CD8-positive, alpha-beta memory T cell (primary cell): ENCODE measurements at places on chromosomes 1 and 21.

DNA sequence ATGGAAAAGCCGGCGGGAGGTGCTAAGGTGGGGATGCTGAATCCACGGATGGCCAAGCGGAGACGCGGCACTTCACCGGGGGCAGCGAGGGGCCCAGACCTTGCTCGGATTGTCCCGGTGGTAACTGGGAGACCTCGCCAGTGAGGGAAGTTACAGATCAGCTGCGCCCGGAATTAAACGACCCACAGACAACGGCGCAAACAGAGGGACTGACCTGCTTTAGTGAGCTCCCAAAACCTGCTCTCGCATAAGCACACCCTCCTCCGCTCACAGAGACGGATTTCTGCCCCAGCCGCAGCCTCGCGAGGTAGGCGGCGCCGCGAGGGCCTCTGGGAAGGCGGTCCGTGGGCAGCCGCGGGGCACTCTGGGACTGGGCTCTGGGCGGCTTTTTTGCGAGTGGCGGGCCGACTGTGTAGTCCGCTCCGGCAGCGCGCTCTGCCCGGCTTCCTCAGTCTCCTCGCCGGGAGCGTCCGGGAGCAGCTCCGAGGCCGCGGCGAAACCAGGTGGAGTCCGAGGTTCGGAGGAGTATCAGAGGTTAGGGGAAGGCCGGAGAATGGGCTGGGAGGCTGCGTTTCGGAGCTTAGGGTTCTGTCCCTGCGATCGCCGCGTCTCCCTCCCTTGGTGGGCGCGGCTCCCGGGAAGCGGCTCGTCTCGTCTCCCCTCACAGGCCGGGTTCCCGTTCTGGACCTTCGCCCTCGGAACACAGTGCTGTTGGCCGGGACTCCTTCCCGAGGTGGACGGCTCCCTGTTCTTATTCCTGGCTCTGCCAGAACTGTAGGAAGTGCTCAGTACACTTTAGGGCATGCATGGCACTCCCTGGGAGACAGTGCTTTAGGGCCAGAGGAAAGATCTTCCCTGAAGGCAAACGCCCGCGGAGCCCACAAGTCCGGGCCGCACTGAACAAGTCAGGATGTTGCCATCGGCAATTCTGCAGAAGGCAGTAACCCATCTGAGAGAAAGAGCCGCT, at the start of gene EXO5:
Gene EXO5, plus strand, starts transcription at position 393 of the 967 bp plus-strand sequence. CDS start 5,778 bp downstream, outside the sequence.
- DNase-seq, result peak; percentile 68

- DNase-seq, result no peak
Observed at GRCh38 chr1:28132171-28133167, 44.0 kb downstream of the PTAFR start.

- no peak for DNase-seq
Observed at GRCh38 chr1:25676488-25676887, 59.9 kb downstream of the MAN1C1 start.

GRCh38 chr1:172185996-172186395, 234.5 kb upstream of the C1orf105 start:
- no peak for DNase-seq

DNA sequence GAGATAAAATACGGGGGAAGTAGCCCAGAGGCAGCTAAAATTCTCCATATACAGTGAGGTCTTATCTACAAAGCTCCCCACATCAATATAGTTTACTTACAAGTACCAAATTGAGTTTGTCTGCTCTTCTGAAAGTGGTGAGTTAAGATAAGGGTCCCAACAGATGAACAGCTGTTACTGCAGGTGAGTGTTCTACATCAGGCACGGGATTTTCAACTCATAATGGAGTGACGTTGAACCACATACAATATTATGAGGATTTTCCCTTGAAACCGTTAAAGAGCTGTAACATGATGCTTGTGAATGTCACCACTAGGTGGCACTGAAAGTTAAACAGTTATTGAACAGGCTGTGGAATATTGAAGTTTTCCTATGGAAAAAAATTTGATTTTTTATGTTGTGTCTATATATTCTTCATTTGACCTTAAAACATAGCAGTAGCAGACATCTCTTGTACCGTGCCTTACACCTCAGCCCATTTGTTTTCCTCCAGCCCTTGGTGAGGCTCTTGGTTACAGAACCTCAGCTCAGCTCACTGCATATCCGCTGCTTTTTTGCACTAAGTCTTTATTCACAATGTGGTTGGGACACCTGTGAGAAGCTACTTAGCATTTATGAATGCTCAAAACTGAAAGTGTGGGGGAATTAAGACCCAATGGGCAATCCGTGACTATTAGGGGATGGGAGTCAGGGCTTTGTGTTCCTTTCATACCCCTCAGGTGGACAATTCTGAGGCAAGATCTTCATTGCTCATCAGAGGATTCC, 23.2 kb downstream of the CD1D start:
- no peak for DNase-seq

- DNase-seq, result no peak
Observed at GRCh38 chr1:172883844-172884243, 166.9 kb downstream of the TNFSF18 start.

GRCh38 chr1:14822493-14822892, 224.0 kb downstream of the KAZN start:
- no peak for DNase-seq

- no peak for DNase-seq
Observed at GRCh38 chr21:46046471-46046870, 51.4 kb upstream of the COL6A2 start.

DNA sequence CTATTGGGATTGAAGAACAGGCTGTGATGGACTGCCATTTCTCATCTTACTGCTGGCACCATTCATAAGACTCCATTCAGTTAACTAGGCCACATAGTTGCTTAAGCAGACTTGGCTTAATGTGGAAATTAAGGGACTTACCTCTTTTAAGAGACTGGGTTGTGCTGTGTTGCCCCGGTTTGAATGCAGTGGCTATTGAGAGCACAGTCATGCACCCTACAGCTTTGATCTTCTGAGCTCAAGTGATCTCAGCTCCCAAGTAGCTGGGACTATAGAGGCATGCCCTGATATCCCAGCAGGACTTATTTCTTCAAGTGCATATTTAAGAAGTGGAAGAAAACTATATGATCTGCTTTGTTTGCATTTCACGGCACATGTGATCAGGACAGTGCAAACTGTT, 181.1 kb downstream of the RASAL2 start:
- DNase-seq, result no peak

DNA sequence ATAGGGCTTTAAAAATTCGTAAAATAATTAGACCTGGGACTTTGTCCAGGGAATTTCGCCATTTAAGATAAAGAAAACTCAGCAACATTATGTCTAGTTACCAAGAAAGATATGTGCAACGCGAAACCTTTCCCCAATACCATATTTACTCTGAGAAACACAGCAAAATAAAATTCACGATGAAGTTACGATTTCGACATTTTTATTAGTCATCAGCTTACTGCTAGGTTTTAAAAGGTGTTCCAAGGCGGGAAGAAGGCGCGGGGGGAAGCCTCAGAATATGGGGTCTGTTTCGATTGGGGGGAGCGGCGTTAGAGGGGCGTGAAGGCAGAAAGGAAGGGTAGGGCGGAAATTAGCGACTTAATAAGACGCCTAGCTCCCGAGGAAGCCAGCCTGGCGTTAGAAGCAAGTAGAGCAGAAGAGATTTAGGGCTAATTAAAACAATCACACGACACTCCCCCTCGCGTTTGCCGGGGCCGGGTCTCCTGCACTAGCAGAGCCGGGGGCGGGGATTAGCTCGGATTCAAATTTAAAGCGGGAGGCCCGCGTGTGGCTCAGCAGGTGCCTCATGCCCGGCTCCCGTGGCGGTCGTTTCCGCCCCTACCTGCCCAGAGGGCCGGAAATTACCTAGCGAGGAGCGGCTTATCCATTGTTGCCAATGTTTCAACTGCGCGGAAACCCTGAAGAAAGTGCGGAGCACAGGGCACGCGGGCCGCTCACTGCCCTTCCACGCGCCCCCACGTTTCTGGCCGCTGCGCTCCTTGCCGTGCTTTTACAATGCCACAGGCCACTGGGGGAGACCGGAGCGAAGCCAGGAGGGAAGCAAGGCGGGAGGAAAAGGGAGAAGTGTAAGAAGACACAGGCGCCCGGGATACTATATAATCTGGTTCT, 795 bp upstream of the POU2F1 start:
- peak; percentile 88 for DNase-seq

GRCh38 chr1:9792156-9793042, 31.4 kb downstream of the CLSTN1 start:
- no peak for DNase-seq

GRCh38 chr1:202852163-202852904, 36.6 kb downstream of the RABIF start:
- peak; percentile 20 for DNase-seq

GRCh38 chr1:221234791-221235190, 355.5 kb downstream of the HLX start:
- DNase-seq, result no peak

- no peak for DNase-seq
Observed at GRCh38 chr1:3741566-3742438, 10.4 kb upstream of the CCDC27 start.

DNA sequence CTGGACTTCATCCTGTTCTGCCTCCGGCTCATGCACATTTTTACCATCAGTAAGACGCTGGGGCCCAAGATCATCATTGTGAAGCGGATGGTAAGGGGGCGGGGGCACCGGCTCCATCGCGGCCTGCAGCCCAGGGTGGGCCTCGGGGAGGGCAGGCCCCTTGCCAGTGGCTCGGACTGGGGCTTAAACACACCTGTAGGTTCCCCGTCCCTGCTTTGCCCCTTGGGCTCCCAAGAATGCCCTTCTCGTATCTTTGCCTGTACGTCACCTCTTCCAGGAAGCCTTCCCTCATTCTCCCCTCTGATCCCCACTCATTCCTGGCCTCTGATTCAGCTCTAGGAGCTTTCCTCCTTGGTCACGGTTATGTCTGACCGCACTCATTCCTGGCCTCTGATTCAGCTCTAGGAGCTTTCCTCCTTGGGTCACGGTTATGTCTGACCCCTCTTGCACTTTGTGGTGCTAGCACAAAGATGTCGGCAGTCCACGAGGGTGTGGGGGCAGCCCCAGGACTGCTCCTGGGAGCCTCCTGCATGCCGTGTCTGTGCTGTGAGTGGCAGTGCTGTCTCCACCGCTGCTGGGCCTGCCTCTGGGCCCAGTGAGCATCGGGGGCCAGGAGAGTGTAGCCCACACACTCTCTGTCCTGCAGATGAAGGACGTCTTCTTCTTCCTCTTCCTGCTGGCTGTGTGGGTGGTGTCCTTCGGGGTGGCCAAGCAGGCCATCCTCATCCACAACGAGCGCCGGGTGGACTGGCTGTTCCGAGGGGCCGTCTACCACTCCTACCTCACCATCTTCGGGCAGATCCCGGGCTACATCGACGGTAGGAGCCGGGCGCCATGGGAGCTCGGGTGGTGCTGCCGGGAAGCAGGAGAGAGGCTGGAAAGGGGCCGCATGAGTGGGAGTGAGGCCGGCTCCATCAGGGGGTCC, 49.1 kb upstream of the LRRC3 start:
- DNase-seq, result no peak

DNA sequence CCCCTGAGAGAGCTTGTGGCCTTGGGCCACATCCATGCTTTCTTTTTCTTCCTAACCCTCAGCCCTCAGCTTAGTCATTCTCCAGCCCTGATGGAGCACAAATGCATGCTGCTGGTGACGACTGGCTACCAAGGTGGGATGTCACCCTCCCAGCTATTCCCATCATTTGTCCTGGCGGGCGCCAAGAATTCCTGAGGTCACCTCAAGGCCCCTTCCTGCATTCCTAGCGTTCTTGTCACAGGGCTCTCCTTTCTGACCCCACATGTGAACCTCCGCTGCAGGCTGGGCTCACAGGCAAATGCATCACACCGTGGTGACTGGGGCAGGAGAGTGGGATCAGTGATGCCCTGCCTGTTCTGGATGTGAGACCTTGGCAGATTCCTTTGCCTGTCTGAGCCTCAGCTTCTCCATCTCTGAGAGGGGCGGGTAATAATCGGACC, 53.4 kb upstream of the IFFO2 start:
- no peak for DNase-seq

- DNase-seq, result no peak
Observed at GRCh38 chr21:30164796-30165195, 1.8 kb downstream of the CLDN17 start.

DNA sequence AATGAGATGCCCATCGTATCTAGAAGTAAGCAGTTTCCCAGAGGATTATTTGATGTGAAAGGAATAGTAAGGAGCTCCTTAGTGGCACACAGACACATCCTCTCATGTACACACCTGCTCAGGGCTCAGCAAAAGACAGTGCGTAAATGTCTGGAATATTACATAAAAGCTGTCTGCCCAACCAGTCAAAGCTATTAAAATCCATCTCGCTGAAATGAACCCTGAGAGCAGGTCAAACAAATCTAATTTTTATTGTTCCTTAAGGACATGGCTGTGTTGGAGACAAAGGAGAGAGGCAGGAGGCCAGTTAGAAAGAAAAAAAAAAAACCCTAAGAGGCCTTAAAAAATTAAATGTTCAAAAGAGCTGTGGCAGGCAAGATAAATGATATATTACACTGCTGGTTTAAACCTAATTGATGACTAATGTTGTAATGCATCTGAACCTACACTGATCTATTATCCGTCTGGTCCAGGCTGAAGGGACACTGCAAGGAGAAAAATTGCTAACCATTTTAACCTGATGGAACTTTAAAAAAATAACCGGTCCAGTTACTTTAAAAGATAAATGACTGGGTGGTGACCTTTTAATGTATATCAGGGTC, 58.5 kb upstream of the FGGY start:
- DNase-seq, result no peak

DNA sequence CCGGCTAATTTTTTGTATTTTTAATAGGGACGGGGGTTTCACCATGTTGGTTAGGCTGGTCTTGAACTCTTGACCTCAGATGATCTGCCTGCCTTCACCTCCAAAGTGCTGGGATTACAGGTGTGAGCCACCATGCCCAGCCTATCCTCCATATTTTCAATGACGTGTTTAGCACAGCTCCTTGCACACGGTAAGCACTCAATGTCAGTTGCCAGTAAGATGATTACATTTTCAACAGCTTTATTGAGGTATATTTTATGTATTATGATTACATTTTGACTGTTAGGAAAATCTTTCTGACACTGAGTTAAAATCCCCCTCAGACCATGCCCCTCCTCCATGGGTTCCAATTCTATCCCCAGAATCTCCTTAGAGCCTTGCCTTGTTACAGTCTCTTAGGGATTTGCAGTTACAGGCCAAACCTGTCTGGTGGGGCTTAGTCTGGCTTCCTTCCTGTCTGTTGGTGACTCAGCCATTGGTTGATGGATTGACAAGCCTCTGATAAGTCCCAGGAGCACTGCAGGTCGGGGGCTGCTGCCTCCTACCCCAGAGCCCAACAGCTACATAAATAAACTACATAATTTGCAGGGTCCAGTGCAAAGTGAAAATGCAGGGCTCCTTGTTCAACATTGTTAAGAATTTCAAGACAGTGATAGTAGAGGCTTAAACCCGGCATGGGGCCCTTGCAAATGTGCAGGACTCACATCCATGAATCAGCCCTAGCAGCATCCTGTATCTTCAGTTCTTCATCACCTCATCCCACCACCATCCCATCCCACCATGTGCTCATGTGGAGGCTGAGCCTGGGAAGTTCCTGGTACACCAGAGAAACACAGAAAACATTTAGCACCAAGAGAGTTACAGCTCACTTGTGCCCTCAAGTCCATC, 23.4 kb downstream of the COA7 start:
- DNase-seq, result no peak

- no peak for DNase-seq
Observed at GRCh38 chr1:243580072-243580471, 270.0 kb downstream of the AKT3 start.
